Hematopoietic multipotent progenitor cell treated with erythropoietin and hydrocortisone succinate and interleukin-3 and kit ligand, for 4 days (in vitro differentiated cells): ENCODE measurements at places on chromosomes 7 and 10.

- DNase-seq, result peak; percentile 68
These were observed 882 bp downstream of the DLX6 start for GRCh38 chr7:97006055-97006815.

GRCh38 chr10:110457851-110458250 is 39.9 kb upstream of the DUSP5 start:
- DNase-seq, result no peak

GRCh38 chr10:114507449-114507848 is 103.1 kb upstream of the AFAP1L2 start:
- DNase-seq, result no peak

GRCh38 chr10:52488606-52489485 is 174.8 kb downstream of the DKK1 start:
- peak; percentile 74 for DNase-seq

DNA sequence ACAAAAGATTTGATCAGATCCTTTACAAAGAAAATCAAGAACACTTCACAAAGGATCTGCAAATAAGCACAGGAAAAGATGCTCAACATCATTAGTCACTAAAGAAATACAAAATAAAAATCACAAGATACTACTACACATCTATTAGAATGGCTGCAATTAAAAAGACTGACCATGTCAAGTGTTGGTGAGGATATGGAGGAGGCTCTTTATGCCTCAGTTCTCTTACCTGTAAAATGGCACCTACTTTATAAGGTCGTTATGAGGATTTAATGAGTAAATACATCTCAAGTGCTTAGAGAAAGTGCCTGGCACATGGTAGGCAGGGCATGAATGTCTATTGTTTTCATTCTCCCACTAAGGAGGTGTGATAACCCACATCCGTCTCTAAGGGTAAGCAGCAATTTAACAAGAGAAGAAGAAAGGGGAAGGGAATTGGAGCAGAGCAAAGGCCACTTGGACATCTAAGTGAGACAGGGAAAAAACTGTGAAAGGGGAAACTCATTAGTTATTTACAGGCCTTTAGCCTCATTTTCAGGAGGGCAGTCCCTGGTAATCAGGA is 157.5 kb upstream of the NFE2L3 start:
- no peak for DNase-seq

DNA sequence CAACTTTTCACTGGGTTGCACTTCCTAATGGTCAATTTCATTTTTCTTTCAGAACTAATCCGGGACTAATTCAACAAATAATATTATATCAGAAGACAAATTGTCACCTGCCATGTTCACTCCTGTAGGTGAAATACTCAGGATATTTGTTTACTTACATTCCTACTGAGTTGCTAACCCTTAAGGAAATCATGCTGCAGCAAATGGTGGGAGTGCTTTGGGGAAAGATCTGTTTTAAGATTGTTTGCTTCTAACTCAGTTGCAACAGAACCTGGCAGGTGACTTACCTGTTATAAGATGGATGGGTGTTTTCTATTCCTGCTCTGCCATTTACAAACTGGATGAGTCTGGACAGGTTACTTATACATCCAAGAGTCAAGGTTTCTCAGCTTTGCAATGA is 81.8 kb downstream of the ZNF248 start:
- no peak for DNase-seq

- no peak for DNase-seq
These were observed 79.1 kb downstream of the LARP4B start for GRCh38 chr10:852386-852785.

GRCh38 chr7:18344536-18344935 is 151.0 kb upstream of the HDAC9 start:
- no peak for DNase-seq

DNA sequence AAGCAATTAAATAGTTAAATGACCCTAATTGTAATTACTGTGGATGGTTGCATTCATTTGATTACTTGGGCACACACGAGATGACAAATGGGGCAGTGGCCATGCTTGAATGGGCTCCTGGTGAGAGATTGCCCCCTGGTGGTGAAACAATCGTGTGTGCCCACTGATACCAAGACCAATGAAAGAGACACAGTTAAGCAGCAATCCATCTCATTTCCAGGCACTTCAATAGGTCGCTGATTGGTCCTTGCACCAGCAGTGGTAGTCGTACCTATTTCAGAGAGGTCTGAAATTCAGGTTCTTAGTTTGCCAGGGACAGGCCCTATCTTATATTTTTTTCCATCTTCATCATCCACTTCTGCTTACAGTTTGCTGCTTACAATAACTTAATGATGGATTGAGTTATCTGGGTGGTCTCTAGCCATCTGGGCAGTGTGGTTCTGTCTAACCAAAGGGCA is 8.3 kb downstream of the PCBD1 start:
- DNase-seq, result peak; percentile 92

GRCh38 chr10:68133523-68133922 is 24.2 kb downstream of the MYPN start:
- DNase-seq, result no peak

- DNase-seq, result no peak
These were observed 435.4 kb upstream of the DPP6 start for GRCh38 chr7:153616711-153617325.

DNA sequence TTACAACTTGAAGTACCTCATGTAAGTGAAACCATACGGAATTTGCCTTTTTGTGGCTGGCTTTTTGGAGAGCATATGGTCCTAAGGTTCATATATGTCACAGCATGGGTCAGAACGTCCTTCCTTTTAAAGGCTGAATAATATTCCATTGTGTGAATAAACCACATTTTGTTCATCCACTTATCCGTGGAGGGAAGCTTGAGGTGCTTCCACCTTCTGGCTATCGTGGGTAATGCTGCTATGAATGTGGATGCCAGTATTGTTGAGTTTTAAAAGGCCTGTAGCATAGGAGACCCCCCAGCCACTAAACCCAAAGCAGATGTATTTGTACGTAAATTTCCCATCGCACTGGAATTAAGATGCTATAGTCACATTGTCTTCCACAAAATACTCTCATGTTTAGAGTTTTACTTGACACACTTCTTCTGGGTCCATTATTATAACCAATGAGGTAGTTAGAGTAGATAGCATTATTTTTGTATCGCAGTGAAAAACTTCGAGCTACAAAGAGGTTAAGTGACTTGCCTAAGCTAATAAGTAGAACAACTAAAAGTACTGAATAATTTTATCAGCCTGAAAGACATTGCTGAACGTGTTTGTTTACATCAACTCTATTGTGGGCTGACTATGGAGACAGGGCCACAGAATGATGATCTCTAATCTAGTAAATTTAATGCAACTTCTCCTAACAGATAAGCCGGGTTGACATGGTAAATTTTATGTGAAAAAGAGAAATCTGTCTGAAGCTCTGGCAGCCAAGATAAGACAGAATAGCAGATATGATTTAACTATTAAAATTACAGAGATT is 183.0 kb upstream of the CTBP2 start:
- DNase-seq, result peak; percentile 43

DNA sequence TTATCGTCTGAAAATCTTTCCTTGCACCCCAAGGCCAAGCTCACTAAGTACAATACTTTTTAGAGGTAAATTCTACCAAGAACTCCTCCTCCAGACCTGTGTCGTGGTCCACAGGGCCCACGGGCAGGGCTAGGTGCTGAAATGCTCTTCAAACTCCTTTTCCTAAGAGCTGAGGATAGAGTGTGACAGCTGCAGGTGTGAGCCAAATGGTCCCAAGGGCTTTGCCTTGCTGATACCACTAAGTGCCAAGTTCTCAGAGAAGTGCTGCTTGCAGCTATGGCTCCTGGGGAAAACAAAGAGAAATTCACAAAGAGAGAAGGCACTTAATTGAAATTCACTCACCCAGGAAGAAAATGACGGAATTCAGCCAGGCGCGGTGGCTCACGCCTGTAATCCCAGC is 868.9 kb upstream of the AUTS2 start:
- no peak for DNase-seq

DNA sequence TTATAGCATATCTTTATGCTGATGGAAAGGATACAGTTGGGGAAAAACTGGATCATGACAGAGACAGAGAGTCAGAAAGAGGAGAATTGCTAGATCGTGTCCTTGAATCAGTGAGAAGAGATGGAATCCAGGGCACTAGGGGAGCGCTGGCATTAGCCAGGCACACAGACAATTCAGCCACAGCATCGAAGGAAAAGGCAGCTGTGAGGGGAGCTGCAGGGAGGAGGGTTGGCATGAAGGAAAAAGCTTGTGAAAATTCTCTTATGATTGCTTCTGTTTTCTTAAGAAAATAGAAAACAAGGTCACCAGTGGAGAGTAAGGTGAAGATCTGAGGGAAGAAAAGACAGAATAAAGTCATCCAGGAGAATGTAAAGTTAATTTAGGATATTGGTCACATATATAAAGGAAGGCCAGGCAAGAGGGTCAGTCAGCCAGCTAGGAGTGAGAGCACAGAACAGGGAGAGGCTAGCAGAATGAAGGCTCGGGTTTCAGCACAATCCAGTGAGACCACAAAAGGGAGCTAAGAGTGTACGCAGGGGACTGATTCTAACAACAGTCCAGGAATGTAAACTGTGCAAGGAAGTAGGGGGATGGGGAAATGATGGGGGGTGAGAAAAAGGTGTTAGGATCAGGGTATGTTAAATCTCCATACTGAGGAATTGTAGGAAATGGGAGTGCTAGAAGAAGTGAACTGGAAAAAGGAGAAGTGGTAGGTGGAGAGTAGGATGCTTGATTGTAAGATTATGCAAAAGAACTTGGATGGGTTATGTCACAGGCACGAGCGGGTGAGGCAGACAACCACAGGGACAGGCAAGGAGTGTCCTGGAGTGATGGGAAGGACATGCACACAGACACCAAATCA is 112.0 kb downstream of the RNF32 start:
- no peak for DNase-seq

DNA sequence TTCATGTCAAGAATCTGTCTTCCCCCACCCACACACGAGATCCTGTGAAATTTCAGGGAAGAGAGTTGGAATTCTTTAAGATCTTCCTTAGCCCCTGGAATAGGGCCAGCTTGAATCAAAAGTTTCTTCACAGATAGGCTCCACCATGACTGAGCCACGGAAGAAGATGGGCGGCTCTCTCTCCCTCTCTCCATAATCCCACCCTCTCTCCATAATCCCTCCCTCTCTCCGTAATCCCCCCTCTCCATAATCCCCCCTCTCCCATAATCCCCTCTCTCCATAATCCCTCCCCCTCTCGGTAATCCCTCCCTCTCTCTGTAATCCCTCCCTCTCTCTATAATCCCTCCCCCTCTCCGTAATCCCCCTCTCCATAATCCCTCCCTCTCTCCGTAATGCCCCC is 20.4 kb downstream of the SHH start:
- no peak for DNase-seq

DNA sequence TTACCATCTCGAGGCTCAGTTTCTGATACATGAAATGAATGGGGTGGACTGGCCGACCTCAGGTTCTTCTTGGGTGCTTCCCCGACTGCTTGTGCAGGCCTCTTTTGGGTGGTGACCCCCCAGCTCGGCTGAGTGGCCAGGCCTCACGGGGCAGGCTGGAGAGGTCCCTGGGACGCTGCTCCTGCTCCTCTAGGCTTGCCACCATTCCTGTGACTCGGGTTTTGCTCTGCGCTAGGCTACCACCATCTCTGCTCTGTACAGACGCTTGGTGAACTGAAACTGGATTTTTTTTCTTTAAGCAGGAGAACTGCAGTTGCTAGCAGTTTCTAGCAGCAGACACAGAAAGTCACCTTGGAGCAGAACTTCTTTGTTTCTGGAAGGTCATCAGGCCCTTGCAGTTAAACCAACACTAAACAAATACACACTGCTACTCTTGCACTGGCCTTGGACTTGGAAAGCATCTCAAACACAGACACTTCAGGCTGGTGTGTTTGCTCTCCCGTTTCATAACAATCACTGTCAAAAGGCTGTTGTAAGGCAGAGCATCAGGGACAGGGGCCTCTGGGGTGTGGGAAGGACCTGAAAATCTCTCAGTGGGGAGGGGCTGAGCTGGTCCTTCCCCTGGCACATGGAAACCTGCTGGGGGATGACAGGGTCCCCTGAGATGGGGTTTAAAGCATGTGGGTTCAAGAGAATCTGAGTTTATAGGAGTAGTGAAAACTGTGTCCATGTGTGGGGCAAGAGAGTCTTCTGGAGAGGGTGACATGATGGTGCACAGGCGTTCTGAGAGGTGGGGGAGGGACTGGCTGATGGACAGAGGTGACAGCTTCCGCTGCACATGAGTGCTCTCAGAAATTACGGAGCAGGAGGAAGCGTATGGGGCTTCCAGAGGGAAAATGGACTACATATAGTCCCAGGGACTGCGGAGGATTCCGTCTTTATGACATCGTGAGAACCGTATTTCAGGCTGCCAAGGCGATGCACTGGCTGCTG is 35.0 kb upstream of the GIMAP8 start:
- no peak for DNase-seq

DNA sequence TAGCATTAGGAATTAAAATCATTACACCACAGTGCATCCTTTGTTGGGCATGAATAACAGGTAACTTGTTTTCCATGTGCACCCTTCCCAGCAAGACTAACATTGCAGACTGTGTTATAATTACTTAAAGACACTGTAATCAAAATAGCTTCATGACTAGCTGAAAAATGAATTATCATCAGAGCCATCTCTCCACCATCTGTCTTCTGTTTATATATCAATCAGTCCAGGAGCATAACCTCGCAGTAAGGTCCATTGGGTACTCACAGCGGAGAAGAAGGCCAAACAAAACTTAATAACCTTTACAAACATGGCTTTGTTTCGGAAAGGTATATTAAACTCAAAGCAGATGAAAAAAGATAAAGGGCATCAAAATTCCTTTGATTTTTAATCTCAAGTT is 90.6 kb downstream of the ODAD2 start:
- no peak for DNase-seq

DNA sequence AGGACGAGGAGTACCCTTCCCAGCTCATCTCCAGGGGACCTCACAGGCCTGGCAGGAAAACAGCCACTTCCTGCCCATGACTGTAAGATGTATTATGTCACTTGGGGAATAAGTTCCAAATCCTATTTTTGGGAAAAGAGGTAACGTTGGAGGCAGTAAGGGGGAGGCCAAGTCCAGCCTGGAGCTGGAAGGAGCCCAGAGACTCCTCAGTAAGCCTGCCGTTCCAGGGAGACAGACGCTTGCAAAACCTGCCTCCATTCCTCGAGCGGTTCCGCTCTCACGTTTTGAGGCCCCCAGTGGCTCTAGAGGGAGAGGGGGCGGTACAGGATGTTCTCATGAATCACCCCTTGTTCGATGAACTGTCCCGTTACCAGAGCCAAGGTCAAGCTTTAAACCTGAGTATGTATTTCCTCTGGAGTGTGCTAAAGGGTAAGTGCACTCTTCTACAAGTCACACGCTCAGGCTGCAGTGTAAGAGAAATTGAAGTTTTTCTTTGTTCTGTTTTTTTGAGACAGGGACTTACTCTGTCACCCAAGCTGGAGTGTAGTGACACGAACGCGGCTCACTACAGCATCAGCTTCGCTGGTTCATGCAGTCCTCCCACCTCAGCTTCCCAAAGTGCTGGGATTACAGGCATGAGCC is 45.5 kb upstream of the CYTH3 start:
- peak; percentile 53 for DNase-seq

DNA sequence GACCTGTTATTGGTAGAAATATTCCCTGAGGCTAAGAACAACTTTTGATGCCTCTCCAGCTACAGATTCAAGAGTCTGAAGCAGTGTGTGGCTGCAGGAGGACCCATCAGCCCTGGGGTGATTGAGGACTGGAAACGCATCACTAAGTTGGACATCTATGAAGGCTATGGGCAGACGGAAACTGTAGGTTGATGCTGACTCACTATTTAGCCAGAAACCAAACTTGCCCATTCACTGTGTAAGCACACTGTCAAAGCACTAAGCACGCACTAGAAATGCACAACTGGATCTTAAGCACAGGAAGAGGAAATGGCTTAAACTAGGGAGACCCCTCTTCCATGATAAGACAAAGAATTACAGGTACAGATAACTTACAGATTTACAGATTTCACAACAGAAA is 20.8 kb downstream of the ACSM6 start:
- DNase-seq, result peak; percentile 67
